Foreskin keratinocyte (primary cell): ENCODE measurements at places on chromosomes 7 and 10.

DNA sequence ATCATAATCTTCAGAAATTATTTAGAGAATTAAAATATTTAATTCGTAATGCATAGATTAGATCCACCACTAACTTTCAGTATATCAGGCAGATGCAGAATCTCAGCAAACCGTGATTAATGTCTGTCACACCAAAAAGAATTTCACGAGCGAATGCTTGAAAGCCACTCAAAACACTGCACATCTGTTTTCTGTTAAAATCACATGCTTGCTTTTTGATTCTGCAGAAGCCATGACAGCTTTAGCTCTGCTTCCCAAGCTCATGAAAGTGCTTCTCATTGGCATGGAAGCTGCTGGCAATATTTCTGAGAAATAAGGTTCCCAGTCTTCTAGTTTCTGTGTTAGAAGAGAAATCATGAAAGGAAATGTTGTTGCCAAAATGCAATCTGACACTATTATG, 837.8 kb upstream of the LRRN3 start:
- DNase-seq = no peak

DNA sequence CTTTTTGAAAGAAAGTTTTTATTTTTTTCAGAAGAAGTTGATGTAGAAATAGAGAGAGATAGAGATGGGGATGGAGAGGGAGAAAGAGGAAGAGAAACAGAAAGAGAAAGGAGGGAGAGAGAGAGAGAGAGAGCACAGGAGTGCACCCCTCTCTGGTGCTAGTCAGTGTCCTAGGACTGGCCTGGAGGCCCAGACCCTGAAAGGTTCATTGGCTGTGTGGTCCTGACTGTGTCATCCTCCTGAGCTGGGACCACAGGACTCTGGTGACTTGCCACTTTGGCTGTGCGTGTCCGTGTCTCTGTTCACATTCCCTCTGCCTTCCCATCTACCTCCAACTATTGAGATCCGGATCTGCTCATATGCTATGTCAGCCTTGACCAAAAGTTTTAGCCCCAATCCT, 62.1 kb upstream of the SHH start:
- DNase-seq = no peak

DNA sequence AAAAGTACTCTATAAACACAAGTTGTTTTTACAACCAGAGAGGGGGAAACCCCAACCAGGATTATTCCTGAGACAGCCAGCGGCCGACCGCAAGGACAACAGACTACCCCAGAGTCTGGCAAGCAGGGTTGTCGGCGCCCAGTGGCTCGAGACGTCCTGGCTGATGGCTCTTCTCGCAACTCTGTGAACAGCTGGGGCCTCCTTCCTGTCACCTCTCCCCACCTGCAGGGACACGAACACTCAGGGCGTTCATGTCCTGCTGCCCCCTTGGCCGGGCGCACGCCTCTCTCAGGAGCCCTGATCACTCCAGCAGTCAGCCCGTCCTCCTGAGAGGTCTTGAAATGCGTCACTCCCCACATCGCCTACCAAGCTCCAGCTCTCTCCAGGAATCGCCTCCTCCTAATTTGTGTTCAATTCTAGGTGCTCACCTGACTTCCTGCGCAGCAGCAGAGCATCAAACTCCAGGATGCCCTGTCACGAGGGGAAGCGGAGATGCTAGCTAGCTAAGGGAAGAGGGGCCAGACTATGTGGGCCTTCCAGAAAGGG, 66.4 kb upstream of the TNRC18 start:
- DNase-seq = no peak

- no peak for DNase-seq
These were observed 11.6 kb upstream of the CHST15 start for GRCh38 chr10:124105045-124105444.

GRCh38 chr10:102962267-102962666, 44.2 kb downstream of the CNNM2 start:
- no peak for DNase-seq

- DNase-seq = peak; percentile 41
These were observed 18.0 kb downstream of the RNLS start for GRCh38 chr10:88565072-88565471.

DNA sequence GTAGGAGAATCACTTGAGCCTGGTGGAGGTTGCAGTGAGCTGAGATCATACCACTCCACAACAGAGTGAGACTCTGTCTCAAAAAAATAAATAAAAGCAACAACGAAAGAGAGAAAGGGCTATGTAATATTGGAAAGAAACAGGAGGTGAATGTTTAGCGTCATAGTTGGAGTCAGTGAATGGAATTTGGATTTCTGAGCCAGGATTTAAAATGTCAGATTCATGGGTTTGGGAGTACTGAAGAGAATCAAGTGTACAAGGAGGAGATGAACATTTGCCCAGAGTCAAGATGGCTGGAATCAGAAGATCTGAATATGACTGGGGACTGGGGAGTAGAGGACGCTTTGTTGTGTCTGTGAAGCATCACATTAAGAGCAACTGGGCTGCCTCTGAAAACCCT, 366.4 kb downstream of the GALNT17 start:
- DNase-seq = no peak
